ENCODE measurements at places on chromosomes 11 and 22. TPM values are rescaled to one million over a fixed set of nuclear protein-coding genes. Genes with fewer than 3 reads are reported as not detected.

SMIM35 gene
- total RNA-seq, result 0.10 TPM

FAM83F gene
- 1.2 TPM for total RNA-seq

HINFP gene
- total RNA-seq, result 22.9 TPM

PTDSS2 gene
- total RNA-seq, result 17.9 TPM

C11orf86 gene
- 0.39 TPM for total RNA-seq

KRTAP5-11 gene
- total RNA-seq, result not detected

TCN1 gene
- total RNA-seq, result 7.0 TPM

OOSP2 gene
- not detected for total RNA-seq

TRIM49 gene
- total RNA-seq, result not detected

DMC1 gene
- total RNA-seq, result 3.9 TPM

IGSF9B gene
- total RNA-seq, result 22.5 TPM

PHOX2A gene
- not detected for total RNA-seq

WT1 gene
- 0.11 TPM for total RNA-seq

GNAZ gene
- 46.5 TPM for total RNA-seq

GRAP2 gene
- 1.8 TPM for total RNA-seq

SLC25A45 gene
- total RNA-seq, result 3.1 TPM

DDIAS gene
- 3.8 TPM for total RNA-seq

OR52H1 gene
- 0.55 TPM for total RNA-seq

DSCAML1 gene
- 3.5 TPM for total RNA-seq

SOX10 gene
- total RNA-seq, result 41.4 TPM

YPEL4 gene
- 2.6 TPM for total RNA-seq
